ENCODE measurements at places on chromosomes 6 and 20.

- DNase-seq, result no peak
Measured at GRCh38 chr6:155980014-155980767, 524.6 kb upstream of the NOX3 start.

- DNase-seq, result no peak
Measured at GRCh38 chr6:72132851-72133250, 246.5 kb downstream of the RIMS1 start.

DNA sequence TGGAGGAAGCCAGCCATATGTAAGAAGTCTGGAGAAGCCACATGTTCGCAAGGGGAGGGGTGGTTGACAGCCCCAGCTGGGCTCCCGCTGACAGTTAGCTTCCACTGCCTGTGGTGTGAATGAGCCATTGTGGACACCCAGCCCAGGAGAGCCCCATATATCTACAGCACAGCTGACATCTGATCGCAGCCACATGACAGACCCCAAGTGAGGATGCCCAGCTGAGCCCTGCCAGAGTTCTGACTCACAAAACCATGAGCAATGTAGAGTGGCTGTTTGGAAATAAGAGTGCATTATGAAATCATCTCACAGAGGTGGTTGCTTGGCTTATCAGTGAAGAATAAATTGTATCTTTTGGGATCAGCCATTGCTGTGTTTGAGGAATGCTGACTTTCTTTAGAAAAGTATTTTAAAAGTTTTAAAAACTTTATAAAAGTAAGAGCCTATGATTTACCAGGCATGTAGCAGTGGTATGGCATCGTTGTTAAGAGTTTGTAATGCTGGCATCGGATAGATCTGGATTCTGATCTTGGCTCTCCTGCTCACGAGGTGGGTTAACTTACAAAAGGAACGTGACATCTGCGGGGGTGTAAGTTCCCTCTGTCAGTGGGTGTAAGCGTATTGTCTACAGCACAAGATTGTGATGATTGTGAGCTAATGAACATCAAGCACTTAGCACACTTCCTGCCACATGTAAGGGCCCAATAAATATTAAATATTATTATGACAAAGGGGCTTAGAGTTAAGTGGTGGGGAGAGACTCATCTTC is 24.1 kb downstream of the CFAP61 start:
- no peak for DNase-seq

GRCh38 chr6:17866876-17867444 is 120.5 kb downstream of the KIF13A start:
- no peak for DNase-seq

GRCh38 chr6:129694036-129694435 is 15.9 kb downstream of the ARHGAP18 start:
- no peak for DNase-seq

GRCh38 chr20:37295001-37295400 is 5.5 kb downstream of the MANBAL start:
- no peak for DNase-seq

DNA sequence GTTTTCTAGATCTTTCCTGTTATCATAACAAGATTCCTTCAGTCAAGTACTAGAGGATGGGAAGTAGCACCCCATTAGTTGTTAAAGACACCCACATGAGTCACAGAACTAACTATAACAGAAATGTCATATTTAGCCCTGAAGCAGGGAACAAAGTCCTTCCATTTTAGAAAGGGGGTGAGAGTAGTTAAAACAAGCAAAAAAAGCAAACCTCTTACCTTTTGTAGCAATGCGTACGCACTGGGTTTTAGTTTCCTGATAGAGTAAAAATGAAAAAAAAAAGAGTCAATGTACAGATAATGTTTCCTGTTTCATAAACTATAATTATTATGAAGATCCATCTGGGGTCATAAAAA is 163.7 kb upstream of the THEMIS start:
- no peak for DNase-seq

DNA sequence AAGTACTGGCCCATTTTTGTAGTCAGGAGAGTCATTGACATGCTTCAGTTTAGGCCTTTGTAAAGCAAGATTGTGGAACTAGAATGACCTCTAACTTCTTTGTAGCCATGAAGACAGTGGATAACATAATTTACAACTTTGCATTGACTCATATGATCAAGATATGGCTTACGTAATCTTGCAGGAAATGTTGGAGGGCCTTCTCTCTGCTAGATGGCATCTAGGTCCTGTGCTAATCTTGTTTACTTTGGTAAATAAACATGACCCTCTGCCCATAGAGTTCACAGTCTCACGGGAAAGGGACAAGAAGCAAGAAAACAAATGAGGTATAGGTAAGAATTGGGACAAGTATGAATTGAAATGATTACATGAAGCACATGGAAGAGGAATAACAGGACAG is 355.2 kb upstream of the ARID1B start:
- DNase-seq, result no peak

- DNase-seq, result no peak
Measured at GRCh38 chr20:60962367-60963045, 289.6 kb upstream of the CDH4 start.

DNA sequence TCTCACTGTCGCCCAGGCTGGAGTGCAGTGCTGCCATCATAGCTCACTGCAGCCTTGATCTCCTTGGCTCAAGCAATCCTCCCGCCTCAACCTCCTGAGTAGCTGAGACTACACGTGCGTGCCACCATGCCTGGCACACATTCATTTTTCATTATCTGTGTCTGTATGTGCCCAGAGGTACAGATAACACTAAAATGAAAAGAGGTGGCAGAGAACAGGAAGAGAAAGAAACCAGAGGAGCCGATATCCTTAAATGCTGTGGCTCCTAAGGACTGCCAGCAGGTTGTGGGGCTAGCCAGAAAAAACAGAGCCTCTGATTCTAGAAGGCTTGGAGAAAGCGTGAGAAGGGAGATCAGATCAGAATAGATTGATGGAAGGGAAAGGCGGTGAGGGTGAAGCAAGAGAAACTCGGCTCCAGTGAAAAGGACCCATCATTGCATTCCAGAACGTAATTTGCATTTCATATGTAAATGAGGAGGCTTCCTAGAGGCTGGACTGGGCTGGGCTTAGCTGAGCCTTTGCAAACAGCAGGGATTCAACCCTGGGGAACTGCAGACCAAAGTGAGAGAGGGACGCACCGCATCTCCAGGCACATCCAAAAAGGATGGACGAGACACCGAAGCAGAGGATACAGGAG is 64.2 kb downstream of the GCNT2 start:
- DNase-seq, result no peak

DNA sequence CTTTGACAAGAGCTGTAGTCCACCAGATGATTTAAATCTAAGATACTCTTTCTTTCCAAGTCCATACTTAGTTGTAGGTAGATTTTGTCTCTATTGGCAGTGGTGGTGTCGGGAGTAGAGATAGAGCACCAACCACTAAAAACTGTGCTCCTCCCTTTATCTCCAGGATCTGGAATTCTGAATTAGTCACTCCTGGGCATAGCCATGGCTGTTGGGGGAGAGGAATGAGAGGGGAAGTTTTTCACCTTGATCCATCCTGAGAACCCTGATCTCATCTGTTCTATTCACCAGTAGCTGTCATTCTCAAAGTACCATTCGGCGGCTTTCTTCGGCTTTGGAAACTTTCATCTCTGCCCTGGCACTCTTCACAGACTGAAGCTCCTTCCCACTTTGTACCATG is 35.6 kb upstream of the NKX2-4 start:
- no peak for DNase-seq

DNA sequence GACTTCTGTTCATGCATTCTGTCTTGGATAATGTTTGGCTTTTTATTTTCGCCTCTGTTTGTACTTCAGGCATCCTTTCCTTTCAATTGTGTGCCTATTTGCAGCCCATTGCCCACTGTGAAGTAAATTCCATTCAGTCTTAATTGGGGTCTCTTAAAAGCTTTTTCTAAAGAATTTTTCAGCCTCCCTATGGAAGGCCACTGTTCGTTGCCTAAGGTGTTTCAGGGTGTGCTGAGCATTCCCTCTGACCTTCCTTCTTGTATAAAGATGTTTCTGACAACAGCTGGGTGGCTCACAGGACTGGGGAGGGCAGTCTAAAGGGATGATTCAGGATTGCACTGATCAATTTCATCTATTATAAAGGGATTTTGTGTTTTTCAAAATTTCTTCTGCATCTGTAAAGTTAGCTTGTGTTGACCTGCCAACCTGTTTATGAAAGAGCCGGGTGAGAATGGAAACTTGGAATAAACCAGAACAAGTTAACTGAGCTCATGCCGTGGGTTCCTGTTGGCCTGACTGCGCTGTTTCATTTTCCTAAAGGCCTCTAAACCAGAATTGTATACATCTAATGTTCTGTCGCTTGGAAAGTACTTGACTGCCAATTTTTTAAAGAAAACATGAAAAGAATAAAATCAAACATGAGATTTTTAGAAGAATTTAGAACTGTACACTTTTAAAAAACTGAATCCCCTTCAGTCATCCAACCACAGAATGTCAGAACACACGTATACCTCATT is 14.3 kb downstream of the PHACTR2 start:
- DNase-seq, result no peak

- no peak for DNase-seq
Measured at GRCh38 chr6:1591243-1591642, 18.5 kb upstream of the FOXC1 start.
